OCI-M1 (cell line): ENCODE measurements at places on chromosomes 1 and 21.
A peak's percentile ranks its signal among the peaks of the same experiment; 100 is the strongest.

DNA sequence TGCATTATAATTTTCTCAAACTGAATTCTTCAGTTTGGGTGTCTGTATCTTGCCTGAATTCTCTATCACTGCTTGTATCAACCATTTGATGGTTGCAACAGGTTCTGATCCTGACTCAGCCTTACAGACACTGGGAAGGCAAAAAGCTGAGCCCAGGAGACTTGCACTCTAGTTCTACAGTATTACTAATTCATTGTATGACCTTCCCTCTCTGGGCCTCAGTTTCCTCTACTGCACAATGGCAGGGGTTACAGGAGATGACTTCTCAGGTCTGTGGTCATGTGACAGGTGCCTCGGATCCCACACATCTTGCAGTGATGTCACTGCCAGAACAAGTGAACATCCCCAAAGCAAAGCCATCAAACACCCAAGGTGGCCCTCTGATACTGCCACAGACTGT is 38.7 kb downstream of the RRAGC start:
- no peak for DNase-seq

GRCh38 chr1:227729881-227730629 is 5.0 kb downstream of the JMJD4 start:
- peak; percentile 72 for DNase-seq

- DNase-seq: no peak
These were observed 29.9 kb downstream of the FMO4 start for GRCh38 chr1:171343727-171344472.

- no peak for DNase-seq
These were observed 64.9 kb downstream of the FGGY start for GRCh38 chr1:59361766-59362165.

DNA sequence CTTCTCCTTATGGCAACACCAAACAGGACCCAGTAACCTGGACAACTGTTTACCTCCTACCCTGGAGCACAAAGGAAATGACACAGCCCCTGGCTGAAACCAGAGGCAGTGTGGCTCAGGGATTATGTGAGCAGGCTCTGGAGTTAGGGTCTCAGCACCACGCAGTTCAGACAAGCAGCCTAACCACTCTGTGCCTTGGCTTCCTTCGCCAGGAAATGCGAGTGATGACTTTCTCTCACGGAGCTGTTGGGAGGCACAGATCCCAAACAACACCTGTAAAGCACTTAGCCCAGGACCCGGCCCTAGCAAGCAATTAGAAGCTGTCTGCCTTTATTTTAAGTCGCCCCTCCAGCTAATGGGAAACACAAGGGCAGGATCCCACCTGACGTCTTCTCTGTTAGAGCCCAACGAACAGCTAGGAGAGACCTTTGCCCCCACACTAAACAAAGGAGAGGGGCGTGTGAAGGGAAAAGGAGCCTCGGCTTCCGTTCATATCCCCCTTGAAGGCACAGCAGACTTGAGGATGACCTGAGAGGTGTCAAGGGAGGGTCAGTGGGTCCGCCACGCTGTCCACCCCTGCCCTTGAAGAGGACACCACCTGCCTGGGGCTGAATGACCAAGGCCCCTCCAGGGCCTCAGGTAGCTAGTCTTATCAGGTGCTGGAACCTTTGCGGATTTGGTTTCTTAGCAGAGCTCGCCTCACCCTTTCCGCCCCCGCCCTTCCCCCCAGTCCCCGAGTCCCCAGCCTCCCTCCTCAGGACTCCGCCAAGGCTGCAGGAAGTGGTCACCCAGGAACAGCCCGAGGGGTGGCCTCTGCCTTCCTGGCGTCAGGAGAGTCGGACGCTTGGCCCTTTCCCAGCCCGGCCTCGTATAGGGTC is 860 bp downstream of the TMEM63A start:
- peak; percentile 63 for DNase-seq
